ENCODE measurements at places on chromosomes 7 and 10.

DNA sequence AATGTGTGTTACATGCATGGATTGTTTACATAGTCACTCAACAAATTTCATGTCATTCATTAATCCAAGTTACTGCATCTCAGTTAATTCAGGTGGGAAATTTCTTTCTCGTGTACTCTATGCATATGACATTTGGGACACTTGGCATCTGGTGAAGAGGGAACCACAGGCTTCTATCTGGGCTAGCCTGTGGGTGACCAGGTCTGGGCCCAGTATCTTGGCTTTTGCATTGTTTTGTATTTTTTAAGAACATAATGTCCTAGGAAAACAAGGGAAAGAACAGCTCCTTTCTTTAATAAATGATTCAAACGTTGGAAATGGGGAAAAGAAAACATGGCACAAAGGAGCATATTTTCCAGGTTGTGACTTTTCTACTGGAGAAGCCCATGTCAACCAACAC, 331.1 kb downstream of the WDR11 start:
- DNase-seq: no peak

DNA sequence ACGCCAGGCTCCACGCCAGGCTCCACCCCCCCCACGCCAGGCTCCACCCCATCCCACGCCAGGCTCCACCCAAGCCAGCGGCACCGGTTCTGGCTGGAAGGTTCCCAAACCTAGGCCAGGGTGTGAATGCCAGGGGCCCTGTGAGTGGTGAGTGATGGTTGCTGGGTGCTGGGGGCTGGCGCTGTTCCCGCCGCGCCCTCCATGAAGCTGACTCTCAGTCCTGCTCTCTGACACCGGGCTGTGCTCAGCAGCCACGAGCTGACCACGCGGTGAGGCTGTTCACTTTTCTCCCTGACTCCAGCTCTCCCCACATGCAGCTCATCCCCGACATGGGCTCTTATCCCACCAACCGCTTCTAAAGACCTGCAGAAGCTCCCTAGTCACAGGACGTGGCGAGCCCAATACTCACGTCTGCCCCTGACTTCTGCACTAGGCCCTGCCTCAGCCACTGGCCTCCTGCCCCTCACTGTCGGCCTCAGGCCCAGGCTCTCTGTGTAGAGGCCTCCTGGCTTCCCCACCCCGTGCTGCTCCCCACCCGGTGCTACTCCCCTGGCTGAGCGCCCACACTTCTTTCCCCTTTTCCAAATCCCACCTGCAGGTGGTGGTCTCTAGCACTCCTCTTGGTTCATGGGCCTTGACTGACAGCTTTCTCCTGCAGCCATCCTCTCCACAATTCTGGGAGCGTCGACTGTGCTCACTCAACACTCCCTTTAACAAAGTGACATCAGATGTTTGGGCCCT, 603.0 kb downstream of the PTPRN2 start:
- DNase-seq: no peak

- no peak for DNase-seq
Measured at GRCh38 chr7:39153647-39154046, 175.9 kb downstream of the POU6F2 start.

- DNase-seq: no peak
Measured at GRCh38 chr7:65931685-65932084, 50.3 kb downstream of the GUSB start.

- no peak for DNase-seq
Measured at GRCh38 chr10:852386-852785, 79.1 kb downstream of the LARP4B start.

DNA sequence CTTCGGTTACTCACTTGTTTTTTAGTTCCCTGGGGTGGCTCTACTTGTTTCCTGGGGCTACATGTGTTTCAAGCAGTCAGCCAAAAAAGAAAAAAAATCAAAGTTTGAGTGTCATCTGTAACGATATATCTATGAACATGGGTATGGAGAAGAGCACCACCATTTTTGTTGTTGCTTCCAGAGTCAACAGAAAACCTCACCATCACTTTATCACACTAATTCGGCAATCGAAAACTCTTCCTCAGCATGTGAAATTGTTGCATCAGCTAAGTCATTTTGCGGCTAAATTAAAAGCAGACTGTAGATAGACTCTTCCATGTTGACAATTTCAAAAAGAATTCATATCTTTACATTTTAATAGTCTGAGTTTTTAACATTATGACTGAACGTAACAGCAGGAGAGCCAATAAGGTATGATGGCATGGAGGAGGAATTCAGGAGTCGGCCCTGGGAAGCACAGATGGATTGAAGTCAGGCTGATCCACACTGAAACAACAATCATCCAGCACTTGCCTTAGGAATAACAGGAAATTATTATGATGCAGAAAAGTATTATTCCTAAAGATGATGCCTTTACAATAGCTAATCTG, 455.7 kb upstream of the KLF6 start:
- no peak for DNase-seq

DNA sequence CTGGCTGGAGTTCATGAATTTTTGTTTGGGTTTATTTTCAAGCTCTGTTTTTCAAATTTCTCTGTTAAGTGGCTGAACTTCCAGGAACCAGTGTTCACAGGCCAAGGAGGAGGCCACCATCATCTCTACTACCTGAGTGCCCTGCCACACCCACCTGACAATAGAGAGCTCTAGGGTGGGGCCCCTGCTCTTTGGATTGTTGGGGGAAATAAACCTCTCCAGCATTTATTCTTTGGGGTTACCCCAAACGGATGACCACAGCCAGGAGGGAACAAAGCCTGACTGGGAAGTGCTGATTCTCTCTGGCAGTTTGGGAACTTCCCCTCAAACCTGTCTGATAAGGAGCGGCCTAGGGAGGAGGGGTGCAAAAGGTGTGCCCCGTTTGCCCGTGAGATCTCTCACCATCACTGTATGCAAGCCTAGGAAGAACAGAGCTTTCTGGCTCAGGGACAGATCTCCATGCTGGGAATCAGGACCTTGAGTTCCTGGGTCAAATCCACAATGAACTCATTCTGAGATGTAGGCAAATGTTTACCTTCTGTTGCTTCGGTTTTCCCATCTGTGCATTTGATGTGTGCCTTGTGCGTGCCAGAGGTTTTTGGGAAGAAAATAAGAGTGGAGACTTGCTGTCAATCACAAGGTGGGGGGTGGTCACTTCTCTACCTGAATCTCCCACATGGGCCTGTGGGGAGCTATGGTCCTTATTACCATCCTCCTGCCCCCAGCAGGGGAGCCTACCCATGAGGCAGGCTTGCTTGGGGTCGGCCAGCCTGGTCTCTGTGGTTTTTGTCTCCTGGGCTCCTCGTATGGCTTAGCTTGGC, 27.7 kb upstream of the PDCD4 start:
- no peak for DNase-seq

- no peak for DNase-seq
Measured at GRCh38 chr10:71962901-71963300, 1.3 kb upstream of the CHST3 start.

- DNase-seq: no peak
Measured at GRCh38 chr7:104410742-104411141, 82.3 kb downstream of the LHFPL3 start.

DNA sequence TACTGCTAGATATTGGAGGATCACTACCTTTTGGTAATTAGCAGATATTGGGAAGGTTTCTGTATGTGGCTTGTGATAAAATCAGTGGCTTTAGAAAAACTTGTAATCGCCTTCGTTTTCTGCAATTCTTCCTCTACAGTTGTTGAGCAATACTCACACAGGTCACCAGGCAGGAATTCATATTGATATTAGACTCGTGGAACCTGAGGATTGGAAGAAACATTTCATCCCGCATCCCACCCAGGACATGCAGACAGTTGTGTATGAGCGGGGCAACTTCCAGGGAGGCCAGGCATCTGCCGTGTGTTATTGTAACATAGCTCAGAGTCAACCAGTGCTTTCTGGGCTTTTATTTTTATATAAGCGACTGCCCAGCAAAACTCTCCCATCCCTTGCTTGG, 821.3 kb downstream of the LRMDA start:
- no peak for DNase-seq

DNA sequence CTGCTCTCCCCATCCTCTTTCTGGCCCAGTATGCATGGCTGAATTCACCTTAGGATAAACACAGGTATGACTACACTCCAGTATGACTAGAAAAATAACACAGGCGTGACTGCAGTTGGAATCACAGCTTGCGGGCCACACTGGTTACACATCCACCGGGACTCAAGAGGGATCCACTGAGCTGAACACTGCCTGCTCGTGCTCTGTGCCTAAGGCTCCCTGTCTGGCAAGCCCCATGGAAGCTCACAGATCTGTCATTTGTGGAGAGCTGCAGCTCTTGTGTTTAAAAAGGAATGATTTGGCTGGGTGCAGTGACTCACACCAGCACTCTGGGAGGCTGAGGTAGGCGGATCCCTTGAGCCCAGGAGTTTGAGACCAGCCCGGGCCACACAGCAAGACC, 26.8 kb downstream of the VOPP1 start:
- DNase-seq: no peak
